ENCODE measurements at places on chromosomes 2 and 18. TPM values are rescaled to one million over a fixed set of nuclear protein-coding genes. Genes with fewer than 3 reads are reported as not detected.

SAG gene
- not detected for total RNA-seq

ITGA4 gene
- 157 TPM for total RNA-seq

MDH1B gene
- total RNA-seq = not detected

DIS3L2 gene
- total RNA-seq = 41.9 TPM

AP1S3 gene
- 9.8 TPM for total RNA-seq

SNORC gene
- total RNA-seq = 1.2 TPM

PDE1A gene
- not detected for total RNA-seq

WNT10A gene
- 0.29 TPM for total RNA-seq

FEV gene
- total RNA-seq = not detected

MEP1B gene
- 0.10 TPM for total RNA-seq

GATA6 gene
- total RNA-seq = not detected

ESPNL gene
- 0.17 TPM for total RNA-seq

UGGT1 gene
- 76.8 TPM for total RNA-seq

SH2D6 gene
- 0.83 TPM for total RNA-seq

UPP2 gene
- total RNA-seq = 0.07 TPM

OTOS gene
- total RNA-seq = not detected

B4GALT6 gene
- 2.0 TPM for total RNA-seq

UGT1A1 gene
- not detected for total RNA-seq

POMC gene
- total RNA-seq = 3.4 TPM

GPBAR1 gene
- 1.8 TPM for total RNA-seq

ACVR2A gene
- 5.7 TPM for total RNA-seq

LYG2 gene
- not detected for total RNA-seq

DTNB gene
- 28.9 TPM for total RNA-seq

COBLL1 gene
- not detected for total RNA-seq

TTC39C gene
- total RNA-seq = 64.6 TPM

MOCOS gene
- 0.17 TPM for total RNA-seq

RSAD2 gene
- 62.2 TPM for total RNA-seq

NTSR2 gene
- total RNA-seq = not detected

CAB39 gene
- total RNA-seq = 256 TPM

KCNE4 gene
- total RNA-seq = not detected

DUSP11 gene
- total RNA-seq = 31.3 TPM

CRYBA2 gene
- not detected for total RNA-seq

PTPN4 gene
- total RNA-seq = 47.6 TPM

CYP26B1 gene
- not detected for total RNA-seq

TMEM150A gene
- total RNA-seq = 4.4 TPM

FBXO48 gene
- 2.5 TPM for total RNA-seq

PLGLB2 gene
- 5.7 TPM for total RNA-seq

IER3IP1 gene
- total RNA-seq = 13.2 TPM

FOXD4L1 gene
- 0.10 TPM for total RNA-seq

PPP1R1C gene
- total RNA-seq = not detected

RAB1A gene
- total RNA-seq = 69.0 TPM

CEBPZ gene
- total RNA-seq = 51.2 TPM

BOK gene
- total RNA-seq = 0.07 TPM

IL36RN gene
- not detected for total RNA-seq

ANAPC1 gene
- 69.5 TPM for total RNA-seq

NAT8 gene
- not detected for total RNA-seq

CCDC141 gene
- 7.5 TPM for total RNA-seq

EML6 gene
- 0.54 TPM for total RNA-seq

DOK6 gene
- total RNA-seq = not detected

IL18RAP gene
- 43.4 TPM for total RNA-seq

TMEM163 gene
- total RNA-seq = 0.76 TPM

TSPYL6 gene
- not detected for total RNA-seq

UGT1A8 gene
- not detected for total RNA-seq

C2orf78 gene
- total RNA-seq = not detected

ASPRV1 gene
- total RNA-seq = 1.1 TPM

LRRTM1 gene
- not detected for total RNA-seq

NUP35 gene
- 17.7 TPM for total RNA-seq
